A673 (cell line): ENCODE measurements at places on chromosomes 13 and 19. TPM values are rescaled to one million over a fixed set of nuclear protein-coding genes. Genes with fewer than 3 reads are reported as not detected.

DNA sequence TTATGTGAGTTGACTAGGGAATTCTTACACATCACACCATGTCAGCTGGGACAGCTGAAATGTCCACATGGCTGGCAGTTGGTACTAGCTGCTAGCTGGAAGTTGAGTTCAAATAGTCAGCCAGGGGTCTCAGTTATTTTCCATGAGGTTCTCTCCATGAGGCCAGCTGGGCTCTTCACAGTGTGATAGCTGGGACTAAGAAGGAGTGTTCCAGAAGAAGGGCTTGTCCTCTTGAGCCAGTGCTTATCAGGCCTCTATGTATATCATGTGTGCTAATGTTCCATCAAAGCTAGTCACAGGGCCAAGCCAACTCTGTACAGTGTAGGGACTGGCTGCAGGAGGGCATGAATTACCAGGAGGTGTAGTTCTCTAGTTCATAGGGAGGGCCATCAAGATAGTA, 11.8 kb downstream of the USPL1 start:
- H3K4me1 ChIP-seq, result peaks cover 5% of the 10 kb centered on the region
- H3K4me3 ChIP-seq, result no peak overlapping the region
- no peak for DNase-seq
- H3K36me3 ChIP-seq, result peaks cover 48% of the 10 kb centered on the region
- H3K27me3 ChIP-seq, result no peaks in the 10 kb centered on the region

DNA sequence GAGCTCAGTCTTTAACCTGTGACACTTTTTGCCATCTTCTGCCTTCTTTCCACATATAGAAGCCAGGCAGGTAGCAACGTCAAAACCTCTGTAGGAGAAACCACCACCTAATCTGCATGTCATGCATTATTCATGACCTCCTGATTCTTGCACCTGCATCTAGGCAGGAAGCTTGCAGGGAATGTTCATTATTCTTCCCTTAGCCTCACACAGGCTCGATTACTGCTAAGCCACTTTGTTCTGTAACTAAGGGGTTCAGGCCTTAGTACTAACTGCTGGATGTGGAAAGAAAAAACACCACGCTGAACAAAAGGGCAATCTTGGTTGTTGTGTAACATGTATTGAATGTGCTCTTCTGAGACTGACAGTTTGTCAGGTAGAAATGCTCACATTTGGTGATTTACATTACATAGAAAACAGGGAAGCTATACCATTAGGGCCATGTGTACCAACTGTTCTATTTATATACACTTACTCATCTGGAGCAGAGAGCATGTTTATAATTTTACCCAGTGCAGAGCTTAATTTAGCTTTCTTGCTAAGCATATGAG, 366.9 kb downstream of the KLF12 start:
- H3K36me3 ChIP-seq, result no peaks in the 10 kb centered on the region
- DNase-seq, result no peak
- H3K27ac ChIP-seq, result peak overlapping the region; percentile 89

DNA sequence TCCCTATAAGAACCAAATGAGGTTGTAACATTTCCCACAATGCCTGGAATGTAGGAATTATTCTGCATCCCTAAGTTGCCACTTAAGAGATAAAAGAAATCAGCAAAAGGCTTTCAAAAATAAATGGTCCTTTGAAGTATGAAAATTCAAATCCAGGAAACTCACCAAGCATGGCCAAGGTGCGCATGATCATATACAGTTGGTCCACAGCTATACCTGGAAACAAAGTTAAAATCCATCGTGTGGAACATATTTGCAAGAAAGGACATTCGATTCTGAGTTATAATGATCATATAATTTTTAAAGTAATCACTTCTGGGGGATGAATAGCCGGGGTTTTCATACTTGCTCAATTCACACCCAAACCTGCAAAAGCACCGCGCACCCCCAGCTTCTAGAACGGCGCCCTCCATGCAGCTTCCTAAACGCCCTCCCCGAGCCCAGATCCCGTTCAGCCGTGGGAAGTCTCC, 525 bp downstream of the CARS2 start:
- peaks cover 13% of the 10 kb centered on the region for H3K36me3 ChIP-seq
- H3K4me3 ChIP-seq, result peak overlapping the region; percentile 93
- H3K27me3 ChIP-seq, result no peaks in the 10 kb centered on the region

PRR22 gene
- 6.5 and 8.2 TPM in 2 replicates for total RNA-seq

- no peak overlapping the region for H3K4me3 ChIP-seq
- no peaks in the 10 kb centered on the region for H3K36me3 ChIP-seq
- H3K27ac ChIP-seq, result no peak overlapping the region
- no peak for DNase-seq
Observed at GRCh38 chr13:84050536-84050935, 168.3 kb upstream of the SLITRK1 start.

DNA sequence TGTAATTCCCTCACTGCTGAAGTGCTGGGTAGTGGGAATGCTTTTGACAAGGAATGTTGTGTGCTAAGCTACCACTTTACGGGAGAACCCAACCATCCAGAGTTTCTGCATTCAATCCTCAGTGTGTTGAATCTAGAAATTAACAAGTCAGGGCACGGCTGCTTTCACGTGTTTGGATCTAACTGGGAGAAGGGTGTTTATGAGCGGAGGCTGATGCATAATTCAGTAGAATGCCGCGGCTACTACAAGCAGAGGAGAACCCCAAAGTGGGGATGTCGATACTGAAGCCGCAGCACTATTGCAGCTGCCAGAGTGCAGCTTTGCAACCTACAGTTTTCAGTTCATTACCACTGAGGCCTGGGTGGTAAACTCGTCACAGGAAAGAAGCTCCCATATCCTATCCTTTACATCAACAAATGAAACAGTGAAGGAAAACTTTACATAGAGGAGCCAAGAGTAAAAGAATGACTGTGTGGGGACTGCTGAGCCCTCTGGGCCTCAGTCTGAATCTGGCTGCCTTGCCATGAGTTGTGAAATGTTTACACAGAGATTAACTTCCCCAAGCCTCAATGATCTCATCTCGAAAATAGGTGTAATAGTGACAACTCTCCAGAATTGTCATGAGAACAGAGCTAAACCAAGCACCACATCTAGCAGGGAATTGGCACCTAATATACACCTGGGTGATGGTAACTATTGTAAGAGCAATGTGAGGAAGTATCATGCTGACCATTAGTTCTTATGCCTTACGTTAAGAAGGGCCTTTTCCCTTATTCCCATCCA, 531.7 kb downstream of the MYO16 start:
- no peaks in the 10 kb centered on the region for H3K27me3 ChIP-seq
- no peak overlapping the region for H3K4me3 ChIP-seq
- no peaks in the 10 kb centered on the region for H3K36me3 ChIP-seq

DNA sequence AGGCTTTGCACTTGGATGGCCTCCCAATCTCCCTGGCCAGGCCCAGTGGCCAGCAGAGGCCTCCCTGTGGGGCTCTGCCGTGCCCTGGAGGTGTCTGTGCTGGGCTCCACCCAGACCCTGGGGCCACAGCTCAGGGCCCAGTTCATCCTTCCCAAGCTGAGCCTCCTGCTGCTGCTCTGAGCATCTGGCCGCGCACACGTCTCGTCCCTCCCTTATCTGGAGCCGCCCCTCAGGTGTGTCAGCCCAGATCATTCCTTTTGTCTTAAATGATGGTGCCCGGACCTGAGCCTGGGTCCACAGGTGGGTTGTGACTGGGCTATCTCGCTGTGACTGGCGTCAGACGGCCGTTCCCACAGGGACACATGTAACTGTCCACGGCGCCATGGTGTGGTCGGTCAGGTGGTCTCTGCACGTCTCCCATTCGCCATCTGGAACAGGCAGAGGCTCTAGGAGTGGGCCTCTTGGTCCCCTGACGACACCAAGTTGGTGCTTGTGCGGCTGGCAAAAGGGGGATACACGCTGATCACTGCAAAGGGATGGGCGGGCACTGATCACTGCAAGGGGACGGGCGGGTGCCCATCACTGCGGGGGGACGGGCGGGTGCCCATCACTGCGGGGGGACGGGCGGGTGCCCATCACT, 14.3 kb upstream of the ZNF554 start:
- no peaks in the 10 kb centered on the region for H3K27me3 ChIP-seq
- no peak overlapping the region for H3K27ac ChIP-seq
- peaks cover 5% of the 10 kb centered on the region for H3K4me1 ChIP-seq

OSCAR gene
- 0.47 and 0.61 TPM in 2 replicates for total RNA-seq

DNA sequence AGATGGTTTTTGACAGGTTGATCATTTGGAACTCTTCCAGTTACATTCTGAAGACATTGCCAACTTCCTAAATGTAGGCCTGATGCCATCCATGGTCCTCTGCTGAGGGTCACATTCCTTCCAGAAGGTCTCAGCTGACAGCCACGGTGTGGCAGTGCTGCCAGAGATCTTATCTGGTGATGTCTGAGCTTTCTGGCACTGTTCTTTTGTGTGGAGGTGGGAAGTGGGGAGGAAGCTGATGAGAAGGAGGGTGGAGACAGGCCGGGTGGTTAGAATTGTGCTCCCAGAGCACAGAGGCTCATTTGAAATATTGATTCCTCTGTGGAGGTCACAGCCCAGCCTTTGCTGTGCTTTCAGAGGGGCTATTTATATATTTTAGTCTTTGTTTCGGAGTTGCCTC, 16.1 kb upstream of the MTIF3 start:
- no peak for DNase-seq
- no peaks in the 10 kb centered on the region for H3K36me3 ChIP-seq
- no peaks in the 10 kb centered on the region for H3K4me1 ChIP-seq
- H3K27ac ChIP-seq, result no peak overlapping the region

GRCh38 chr13:105193026-105193425, 1342.4 kb downstream of the EFNB2 start:
- H3K27me3 ChIP-seq, result no peaks in the 10 kb centered on the region
- H3K4me1 ChIP-seq, result no peaks in the 10 kb centered on the region
- H3K27ac ChIP-seq, result no peak overlapping the region
- no peak for DNase-seq

LAIR2 gene
- not detected in 2 replicates for total RNA-seq

CERS4 gene
- total RNA-seq, result 4.8 and 9.3 TPM in 2 replicates

CLEC11A gene
- 59.1 TPM in 2 replicates for total RNA-seq

CNFN gene
- not detected in 2 replicates for total RNA-seq

DNA sequence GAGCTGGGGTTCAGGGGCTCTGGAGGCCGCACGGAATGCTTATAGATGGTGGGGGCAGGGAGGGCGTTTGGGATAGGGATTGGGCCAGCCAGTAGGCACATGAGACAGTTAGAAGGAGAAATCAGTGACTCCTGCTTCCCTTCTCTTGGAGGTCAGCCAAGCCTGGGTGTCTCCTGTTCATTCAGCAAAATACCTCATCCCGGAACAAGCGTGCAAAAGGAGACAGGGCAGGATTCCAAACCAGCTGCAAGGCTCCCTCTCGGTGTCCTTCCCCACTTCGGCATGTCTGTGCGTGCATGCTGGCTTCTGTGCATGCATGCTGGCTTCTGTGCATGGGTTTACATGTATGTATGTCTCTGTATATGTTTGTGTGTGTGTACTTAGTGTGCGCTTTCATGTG, 37.3 kb upstream of the PEPD start:
- H3K4me1 ChIP-seq, result no peaks in the 10 kb centered on the region
- no peak overlapping the region for H3K27ac ChIP-seq
- no peak overlapping the region for H3K4me3 ChIP-seq
- DNase-seq, result peak; percentile 52

DNA sequence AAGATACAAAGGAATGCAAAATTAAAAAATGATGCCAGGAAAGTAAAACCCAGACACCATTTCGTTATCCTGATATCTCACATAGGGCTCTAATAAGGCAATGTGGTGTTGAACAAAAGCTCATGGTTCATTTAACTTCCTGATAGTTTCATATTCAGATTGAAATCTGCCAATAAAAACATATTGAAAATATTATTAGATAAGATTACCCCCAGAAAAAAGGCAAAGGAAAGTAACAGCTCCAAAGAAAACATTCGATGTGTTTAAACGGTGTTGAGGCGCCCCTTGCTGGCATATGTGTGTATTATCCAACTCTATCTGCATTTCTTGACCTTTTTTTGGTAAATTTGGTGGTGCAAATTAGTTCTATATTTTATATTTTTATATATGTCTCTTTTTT, 75.9 kb downstream of the ESD start:
- peaks cover 22% of the 10 kb centered on the region for H3K36me3 ChIP-seq
- no peak overlapping the region for H3K4me3 ChIP-seq
- peaks cover 21% of the 10 kb centered on the region for H3K4me1 ChIP-seq
- no peak overlapping the region for H3K27ac ChIP-seq

ANKRD24 gene
- total RNA-seq, result 10.9 and 12.2 TPM in 2 replicates

LILRA1 gene
- not detected in 2 replicates for total RNA-seq

DNA sequence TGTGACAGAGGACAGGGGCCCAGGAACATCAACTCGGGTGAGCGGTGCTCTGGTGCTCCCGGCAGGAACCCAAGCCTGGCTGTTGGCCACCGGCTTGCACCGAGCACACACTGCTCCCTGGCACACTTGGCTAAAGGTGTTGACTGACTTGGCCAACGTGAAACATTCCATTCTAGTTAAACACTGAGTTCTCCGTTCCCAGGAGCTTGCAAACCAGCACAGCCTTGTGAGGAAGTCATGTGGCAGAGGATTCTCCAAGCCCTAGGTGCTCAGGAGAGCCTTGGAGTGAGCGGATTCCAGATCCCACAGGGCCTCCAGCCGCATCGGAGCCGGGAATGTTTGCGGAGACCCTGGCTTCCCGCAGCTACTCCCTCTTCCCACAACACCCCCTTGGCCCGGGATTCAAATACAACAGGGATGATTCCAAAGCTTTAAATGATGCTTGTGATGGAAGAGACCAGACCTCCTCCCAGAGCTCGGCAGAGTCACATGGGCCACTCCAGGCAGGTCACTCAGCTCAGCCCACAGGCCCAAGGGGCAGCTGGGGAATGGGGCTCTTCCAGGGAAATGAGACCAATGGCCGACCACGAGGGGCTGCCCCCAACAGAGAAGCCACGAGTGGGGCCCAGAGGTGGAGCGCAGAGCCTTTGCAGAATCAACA, 2.9 kb downstream of the C13orf46 start:
- H3K4me3 ChIP-seq, result no peak overlapping the region
- no peaks in the 10 kb centered on the region for H3K27me3 ChIP-seq
- no peak overlapping the region for H3K27ac ChIP-seq
- no peaks in the 10 kb centered on the region for H3K4me1 ChIP-seq

DNA sequence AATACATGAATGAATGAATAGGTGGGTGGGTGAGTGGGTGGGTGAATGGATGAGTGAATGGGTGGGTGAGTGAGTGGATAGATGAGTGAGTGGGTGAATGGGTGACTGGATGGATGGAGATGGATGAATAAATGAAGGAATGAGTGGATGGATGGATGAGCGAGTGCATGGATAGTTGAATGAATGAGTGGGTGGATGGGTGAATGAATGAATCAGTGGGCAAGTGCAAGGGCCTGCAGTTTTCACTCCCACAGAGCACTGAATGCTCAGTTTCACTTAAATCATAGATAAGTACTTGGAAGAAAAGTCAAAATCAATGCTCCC, 12.4 kb downstream of the GAS6 start:
- no peaks in the 10 kb centered on the region for H3K36me3 ChIP-seq
- no peak overlapping the region for H3K27ac ChIP-seq
- no peak overlapping the region for H3K4me3 ChIP-seq
- no peaks in the 10 kb centered on the region for H3K27me3 ChIP-seq
- H3K4me1 ChIP-seq, result no peaks in the 10 kb centered on the region
